Nephron progenitor cell (in vitro differentiated cells): ENCODE measurements at places on chromosomes 1 and 21.
A peak's percentile ranks its signal among the peaks of the same experiment; 100 is the strongest.

DNA sequence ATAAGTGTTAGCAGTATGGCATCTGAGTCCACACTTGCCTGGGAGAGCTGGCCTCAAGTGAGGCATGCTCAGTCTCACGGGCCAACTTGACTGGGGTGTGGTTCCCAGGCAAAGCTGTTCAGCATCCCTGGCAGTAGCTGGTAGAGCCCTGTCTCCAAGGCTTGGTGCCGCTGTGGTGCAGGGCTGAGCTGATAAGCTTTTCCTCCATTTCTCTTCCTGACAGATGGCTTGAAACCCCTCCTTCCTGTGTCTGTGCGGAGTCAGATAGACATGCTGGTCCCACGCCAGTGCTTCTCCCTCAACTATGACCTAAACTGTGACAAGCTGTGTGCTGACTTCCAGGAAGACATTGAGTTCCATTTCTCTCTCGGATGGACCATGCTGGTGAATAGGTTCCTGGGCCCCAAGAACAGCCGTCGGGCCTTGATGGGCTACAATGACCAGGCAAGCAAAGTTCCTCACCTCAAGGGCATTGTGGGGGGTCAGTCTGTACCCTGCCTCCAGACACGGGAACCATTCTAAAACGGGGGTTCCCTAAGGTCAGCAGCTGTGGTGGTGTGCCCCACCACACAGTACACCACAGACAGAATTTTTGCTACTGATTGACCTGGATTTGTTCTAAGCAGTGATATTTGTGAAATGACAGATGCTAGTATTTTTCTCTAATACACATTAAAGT is 13.7 kb upstream of the MIIP start:
- no peak for DNase-seq

- DNase-seq, result no peak
These were observed 19.3 kb downstream of the OBSCN start for GRCh38 chr1:228226956-228227791.

- no peak for DNase-seq
These were observed 112.0 kb downstream of the UBE2U start for GRCh38 chr1:64315402-64315801.

DNA sequence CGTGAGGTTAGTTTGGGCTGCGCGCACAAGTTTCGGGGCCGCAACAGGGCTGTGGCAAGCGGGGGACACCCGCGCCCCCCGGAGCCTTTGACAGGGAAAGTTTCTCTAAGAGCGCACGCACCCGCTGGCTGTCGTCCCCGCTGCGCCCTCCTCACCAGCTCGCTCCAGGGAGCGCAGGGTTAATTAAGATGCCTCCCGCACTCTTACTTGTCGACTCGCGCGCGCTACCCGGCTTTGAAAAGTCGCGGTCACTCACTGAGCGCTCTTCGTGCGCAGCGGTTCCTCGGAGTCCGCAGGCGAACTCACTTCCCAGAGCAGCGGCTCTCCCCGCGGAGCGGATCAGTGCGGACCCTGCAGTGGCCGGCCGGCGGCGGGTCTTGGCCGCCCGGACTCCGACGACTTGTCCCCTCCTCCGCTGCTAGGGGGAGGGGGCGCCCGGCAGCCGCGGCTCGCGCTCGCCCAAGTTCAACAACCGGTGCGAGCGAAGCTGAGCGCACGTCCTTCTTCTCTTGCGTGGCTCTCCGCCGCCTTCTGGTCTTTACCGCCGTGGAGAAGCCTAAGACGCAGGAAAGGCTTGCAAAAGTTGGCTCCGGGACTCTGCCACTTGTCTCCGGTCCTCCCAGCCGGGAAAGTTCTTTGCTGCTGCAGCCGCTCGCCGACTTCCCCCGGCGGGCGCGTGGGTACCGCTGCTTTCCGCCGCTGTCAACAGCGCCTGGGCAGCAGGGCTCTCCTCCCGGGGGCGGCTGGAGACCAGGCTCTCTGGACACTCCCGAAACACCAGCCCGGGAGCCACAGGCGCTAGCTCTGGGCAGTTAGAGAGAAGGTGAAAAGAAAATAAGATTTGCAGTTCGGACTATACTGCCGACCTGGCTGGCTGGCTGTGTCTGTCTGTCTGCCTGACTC is 506 bp downstream of the JUN start:
- peak; percentile 74 for DNase-seq

DNA sequence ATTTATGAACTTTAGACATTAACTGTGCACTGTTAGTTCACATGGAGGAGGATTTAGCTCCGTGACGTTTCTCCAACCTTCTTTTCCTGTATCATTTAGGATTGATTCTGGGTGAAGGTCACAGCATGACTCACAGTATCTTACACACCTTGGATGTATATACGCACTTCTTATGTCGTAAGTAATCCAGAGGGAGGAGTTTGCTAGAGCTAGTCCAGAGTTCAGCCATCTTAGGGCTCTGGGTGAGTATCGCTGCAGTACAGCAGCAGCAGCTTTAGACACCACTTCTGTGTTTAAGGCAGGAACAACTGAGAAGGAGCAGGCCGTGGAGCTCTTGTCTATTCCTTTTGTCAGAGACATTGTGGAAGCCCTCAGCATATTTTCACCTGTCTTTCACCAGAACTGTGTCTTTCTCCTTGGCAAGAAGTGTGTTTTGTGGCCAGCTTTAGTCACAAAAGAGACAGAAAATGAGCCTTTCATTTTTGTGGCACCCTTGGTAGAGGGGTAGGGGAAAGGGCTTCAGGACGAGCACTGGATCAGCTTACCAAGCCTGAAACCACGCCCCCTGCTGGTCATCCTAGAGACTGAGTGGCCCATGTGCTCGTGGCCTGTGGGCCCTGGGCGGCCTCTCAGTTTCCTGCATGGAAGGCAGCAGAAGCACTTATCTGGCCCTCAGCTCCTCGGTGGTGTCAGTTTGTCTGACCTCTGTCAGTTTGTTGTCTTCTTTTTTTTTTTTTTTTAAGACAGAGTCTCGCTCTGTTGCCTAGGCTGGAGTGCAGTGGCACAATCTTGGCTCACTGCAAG is 64.0 kb downstream of the ADARB1 start:
- peak; percentile 83 for DNase-seq

- DNase-seq, result no peak
These were observed 40.9 kb downstream of the FCRL3 start for GRCh38 chr1:157659576-157660247.

GRCh38 chr1:159587461-159587951 is at the start of gene APCS:
TSS of gene APCS (plus strand) at chr1:159587826. CDS start at chr1:159587922, 96 bp downstream.
- DNase-seq, result no peak

DNA sequence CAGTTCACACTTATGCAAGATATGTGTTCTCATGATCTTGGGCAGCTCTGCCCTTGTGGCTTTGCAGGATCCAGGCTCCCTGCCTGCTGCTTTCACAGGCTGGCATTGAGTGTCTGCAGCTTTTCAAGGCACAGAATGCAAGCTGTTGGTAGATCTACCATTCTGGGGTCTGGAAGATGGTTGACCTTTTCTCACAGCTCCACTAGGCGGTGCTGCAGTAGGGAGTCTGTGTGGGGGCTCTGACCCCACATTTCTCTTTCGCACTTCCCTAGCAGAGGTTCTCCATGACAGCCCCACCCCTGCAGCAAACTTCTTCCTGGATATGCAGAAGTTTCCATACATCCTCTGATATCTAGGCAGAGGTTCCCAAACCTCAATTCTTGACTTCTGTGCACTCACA is 500.5 kb downstream of the BRINP3 start:
- DNase-seq, result no peak

GRCh38 chr21:36021251-36021837 is 39.0 kb downstream of the SETD4 start:
- DNase-seq, result no peak

DNA sequence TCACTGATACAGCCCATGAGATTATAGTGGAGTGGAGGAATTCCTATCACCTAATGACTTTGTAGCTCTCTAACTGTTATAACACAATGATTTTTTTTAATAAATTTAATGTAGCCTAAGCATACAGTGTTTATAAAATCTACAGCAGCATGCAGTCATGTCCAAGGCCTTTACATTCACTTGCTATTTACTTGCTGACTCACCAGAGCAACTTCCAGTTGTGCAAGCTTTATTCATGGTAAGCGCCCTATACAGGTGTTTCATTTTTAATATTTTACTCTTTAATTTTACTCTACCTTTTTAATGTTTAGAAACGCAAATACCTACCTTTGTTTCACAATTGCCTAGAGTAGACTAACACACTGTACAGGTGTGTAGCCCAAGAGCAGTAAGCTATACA is 1652.2 kb downstream of the BRINP3 start:
- DNase-seq, result no peak

GRCh38 chr1:117861694-117862093 is 67.7 kb downstream of the GDAP2 start:
- DNase-seq, result no peak

DNA sequence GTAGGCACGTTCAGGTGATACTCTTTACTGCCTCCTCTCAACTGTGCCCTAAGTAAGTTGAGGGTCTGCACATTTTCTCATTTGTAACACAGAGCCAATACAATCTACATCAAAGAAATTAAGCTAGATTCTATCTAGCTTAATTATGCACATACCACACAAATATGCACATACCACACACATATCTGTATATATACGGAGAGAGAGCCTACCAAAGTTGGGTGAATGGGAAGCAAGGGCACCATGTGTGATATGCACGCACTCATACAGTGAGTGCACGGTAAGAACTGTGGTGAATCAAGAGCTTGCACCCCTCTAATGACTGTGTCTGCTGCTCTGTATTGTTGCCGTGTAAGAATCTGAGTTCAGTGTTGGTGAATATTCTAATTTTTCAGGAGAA is 314.9 kb downstream of the ZNF326 start:
- no peak for DNase-seq

GRCh38 chr1:236689713-236690569 is 3.6 kb downstream of the ACTN2 start:
- DNase-seq, result no peak

- DNase-seq, result no peak
These were observed 80.0 kb downstream of the S1PR1 start for GRCh38 chr1:101316799-101317198.

- DNase-seq, result no peak
These were observed 38.2 kb downstream of the PTPRC start for GRCh38 chr1:198677027-198677426.

DNA sequence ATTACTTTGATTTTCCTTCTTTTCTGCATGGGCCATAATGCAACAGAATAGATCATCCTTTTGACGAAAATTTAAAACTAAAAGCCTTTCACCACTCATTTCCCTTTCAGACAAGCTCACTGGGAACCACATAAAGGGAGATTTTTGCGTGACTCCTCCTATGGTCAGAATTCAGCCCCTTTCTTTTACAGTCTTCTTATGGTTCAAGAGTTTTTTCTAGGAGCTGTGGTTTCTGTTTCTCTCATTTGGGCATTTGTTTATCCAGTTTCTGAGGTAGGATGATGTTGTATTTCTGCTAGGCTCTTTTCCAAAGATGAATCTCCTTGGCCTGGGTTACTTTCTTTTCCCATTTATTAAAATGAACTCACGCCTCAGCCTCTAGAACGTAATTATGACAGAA is 16.9 kb downstream of the RGS1 start:
- DNase-seq, result no peak

DNA sequence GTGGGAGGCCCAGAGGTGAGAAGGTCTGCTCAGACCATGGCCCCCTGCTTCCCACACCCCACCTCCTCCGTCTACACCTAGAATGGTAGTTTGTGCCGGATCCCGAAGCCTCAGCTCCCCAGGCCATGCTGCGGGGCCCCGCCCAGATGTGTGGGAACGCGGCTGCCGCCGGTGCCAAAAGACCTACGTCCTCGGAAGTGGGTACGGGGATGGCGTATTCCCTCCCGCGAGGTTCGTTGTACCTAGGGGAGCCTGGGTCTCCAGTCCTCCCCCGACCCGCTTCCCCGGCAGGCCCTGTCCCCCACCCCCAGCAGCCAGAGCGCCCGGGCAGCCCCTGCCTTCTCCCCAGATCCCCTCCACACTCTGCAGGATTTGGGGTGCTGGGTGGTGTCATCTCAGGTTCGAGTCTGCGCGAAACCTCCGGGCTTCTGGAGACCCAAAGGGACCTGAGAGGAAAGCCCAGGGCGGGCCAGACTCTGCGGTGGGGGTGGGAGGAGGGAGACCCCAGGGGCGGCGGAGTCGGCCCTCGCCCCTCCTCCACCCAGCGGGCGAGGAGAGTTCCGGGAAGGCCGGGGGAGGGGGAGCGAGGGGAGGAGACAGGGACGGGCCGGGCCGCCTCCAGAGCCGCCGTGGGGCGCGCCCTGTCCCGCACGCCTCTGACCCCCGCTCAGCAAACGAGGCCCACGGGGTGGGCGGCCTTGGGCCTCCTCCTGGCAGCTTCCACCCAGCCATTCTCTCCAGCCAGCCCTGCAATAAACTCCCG is 6.2 kb upstream of the PRDM16 start:
- peak; percentile 35 for DNase-seq

DNA sequence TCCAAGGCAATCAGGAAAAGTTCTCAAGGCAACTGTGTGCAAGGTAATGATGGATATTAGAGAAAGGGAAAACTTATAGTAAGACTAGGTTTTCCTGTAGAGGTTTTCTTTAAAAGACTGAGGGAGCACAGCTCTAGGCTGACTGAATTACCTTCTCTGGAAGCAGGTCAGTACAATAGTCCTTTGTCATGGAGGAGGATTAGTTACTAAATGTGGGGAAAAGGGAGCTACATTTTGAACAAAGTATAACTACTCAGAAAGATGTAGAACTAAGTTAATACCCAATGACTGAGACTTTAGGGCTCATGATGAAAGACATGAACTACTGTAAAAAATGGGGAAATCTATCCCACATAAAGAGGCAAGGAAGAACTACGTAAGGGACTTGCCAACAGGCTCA is 148.6 kb upstream of the HP1BP3 start:
- DNase-seq, result no peak

- no peak for DNase-seq
These were observed 31.3 kb upstream of the TRIM67 start for GRCh38 chr1:231130544-231130943.

DNA sequence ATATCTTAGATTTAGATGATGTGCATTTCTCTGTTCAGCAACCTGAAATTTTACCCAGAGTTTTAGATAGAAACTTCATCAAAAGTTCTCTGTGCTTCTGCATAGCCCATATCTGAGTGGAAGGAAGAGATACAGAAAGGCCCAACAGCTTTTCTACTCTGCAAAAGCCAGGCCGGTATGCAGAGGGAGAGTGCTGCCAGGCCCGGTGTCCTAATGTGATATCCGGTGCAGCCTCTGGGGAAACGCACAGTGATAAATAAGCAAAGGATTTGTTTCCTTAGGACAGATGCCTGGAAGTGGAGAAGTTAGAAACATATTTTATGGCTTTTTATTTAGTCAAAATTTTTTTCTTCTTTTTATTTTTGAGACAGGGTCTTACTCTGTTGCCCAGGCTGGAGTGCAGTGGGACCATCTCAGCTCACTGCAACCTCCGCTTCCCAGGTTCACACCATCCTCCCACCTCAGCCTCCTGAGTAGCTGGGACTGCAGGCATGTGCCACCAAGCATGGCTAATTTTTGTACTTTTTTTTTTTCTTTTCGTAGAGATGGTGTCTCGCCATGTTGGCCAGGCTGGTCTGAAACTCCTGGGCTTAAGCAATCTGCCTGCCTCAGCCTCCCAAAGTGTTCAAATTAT is 145.8 kb downstream of the PATJ start:
- DNase-seq, result no peak
